ENCODE measurements at places on chromosomes 12 and 14. TPM values are rescaled to one million over a fixed set of nuclear protein-coding genes. Genes with fewer than 3 reads are reported as not detected.

RASSF9 gene
- 0.89 TPM for total RNA-seq

MANSC1 gene
- total RNA-seq, result 2.5 TPM

GRCh38 chr12:57896434-57897201 is 44.7 kb upstream of the ATP23 start:
- DNase-seq, result peak; percentile 77

- DNase-seq, result no peak
Observed at GRCh38 chr14:77113644-77114043, 15.6 kb downstream of the CIPC start.
